ENCODE measurements at places on chromosomes 4 and X.

GRCh38 chr4:159360549-159360948 is 257.7 kb downstream of the RAPGEF2 start:
- no peak for DNase-seq

DNA sequence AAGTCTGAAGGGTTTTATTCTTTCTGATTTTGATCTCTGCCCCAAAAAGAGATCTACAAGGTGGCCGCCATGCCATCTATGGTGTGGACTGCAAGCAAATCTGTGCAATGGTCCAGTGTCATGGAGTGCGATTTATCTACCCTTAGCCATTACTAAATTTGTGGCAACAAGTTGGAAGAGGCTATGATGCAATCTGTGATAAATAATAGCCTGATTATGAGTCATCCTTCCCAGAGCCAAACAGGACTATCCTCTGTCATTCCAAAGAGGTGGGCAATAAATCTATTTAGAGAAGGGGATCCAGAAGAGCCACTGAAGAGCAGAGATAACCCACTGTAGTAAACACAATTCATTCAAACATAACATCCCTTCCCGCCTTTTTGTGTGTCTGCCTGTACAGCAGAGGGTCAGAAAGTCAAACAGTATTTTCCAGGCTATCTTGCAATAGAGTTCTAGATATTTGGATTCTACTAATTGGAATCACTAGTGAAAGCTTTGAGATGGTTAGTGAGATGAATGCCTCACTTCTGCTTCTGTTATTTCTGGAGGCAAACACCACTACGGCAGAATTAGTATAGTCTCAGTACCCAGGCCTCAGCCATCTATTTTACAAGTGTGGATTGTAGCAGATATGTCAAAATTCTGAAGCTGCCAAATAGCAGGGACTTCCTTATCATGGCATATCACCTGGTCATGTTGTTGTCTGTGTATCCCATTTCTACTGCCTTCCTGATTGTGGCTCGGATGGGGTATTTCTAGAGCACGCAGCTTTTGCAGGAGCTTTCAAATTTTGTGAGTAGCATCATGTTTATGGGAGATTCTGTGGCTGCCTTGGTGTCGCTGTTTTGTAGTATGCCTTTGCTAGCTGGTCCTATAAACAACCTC is 192.0 kb downstream of the SMIM20 start:
- DNase-seq: no peak

DNA sequence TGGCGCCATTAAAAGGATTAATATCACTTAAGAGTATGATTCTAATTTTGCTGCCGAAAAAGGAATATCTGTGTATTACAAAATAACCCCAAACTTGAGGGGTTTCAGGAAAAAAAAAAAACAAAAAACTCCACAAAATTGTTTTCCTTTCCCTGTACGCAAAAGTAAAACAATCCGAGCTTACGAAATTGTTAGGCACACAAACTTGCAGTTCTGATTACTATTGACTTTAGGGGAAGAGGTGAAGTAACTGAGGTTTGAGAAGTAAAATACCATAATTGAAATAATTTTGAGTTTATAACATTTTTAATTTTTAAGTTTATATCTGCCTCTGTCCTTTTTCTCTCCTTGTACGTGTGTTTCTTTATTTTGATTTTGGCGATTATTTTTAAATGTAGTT is 64.8 kb downstream of the USP9X start:
- no peak for DNase-seq

DNA sequence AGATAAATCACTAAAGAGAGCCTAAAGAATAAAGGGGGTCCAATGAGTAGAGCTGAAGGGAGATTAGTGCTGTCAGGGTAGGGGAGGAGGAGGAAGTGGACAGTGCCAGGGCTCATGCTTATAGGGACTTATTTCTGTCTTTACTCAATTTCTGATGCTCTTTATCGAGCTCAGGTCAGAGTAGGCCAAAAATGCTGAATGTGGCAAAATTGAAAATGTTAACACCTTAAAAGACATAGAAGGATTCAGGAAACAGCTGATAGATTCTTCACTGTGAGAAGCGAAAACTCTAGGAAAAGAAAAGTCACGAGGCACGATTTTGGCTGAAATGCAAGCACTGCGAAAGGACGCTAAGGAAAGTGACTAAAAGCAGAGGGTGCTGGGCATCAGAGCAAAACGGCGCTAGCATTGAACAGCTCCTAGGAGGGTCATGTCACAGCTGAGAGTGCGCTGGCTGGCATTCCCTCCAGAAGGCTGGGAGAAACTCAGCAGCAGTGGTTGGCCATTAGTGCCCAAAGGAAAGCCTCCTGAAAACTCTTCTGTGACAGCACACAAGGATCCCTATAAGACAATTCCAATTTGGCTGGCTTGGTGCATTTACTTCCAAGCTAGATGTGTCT is 150.9 kb downstream of the HS6ST2 start:
- no peak for DNase-seq

DNA sequence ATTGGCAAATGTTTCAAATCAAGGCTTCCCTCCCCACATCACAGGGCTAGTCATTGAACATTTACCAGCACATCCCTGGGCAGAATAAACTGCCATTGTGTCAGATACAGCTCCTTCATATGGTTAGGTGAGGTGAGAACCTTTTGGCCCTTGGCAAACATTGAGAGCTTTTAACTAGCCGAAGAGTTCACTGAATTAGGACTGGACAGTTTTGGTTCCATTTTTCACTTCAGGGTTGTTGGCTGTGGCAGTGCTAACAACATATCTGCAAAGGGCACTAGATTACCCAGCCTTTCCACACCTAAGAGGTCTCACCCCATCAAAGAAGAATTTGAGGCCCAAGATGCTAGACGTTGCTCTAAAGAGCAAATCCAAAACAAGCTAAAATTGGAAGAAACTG is 180.7 kb downstream of the GUCY2F start:
- no peak for DNase-seq

Measured in stimulated activated CD8-positive, alpha-beta memory T cell treated with anti-CD3 and anti-CD28 coated beads, Interleukin-2, amount 100 ng/mL, for 48 hours (primary cell).